ENCODE measurements at places on chromosomes 2 and 18.

DNA sequence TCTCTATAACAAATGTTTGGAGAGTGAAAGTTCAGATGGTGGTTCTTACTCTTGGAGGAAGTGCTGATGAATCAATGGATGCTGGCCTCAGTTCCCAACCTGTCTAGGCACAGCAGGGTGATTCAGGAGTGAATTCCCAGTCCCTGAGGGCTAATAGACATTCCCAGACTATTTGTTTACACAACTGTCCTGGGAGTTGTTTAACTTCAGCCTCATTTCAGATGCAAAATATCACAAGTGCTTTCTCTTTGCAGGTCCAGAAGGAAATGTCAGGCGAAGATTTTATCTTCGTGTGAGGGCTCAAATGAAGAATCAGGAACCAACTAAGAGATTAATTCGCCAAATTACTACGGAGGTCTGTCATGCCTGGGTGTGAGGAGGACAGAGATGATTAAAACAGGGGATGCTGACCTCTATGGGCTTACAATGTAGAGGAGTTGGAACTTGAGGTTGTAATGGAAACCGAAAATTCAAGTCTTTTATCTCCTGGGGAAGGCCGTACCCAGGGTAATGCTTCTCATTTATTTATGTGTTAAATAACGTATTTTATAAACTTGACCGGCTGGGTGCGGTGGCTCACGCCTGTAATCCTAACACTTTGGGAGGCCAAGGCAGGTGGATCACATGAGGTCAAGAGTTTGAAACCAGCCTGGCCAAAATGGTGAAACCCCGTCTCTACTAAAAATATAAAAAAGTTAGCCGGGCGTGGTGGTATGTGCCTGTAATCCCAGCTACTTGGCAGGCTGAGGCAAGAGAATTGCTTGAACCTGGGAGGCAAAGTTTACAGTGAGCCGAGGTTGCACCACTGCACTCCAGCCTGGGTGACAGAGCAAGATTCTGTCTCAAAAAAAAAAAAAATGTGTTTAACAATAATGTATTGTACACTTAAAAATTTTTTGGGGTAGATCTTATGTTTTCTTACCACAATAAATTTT is 38.7 kb upstream of the SLC1A4 start:
- DNase-seq: peak; percentile 41

DNA sequence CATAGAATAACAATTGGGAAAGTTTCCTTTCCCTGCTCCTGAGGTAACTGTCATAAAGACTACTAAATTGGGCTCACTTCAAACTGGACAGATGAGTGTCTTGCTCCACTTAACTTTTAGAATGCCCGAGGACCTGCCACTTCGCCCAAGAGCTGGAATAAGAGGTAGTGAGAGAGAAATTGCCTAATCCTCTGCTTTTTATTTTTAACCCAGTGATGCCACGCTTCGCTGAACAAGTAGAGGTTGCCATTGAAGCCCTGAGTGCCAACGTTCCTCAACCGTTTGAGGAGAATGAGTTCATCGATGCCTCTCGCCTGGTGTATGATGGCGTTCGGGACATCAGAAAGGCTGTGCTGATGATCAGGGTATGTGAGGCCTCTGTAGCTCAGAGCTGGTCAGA is 269.4 kb upstream of the LRRTM1 start:
- DNase-seq: peak; percentile 55

- no peak for DNase-seq
These were observed 1.5 kb upstream of the AAK1 start for GRCh38 chr2:69645031-69645431.

GRCh38 chr18:47075098-47075883 is 39.9 kb upstream of the ELOA2 start:
- peak; percentile 80 for DNase-seq

GRCh38 chr2:128258218-128258617 is 60.5 kb downstream of the HS6ST1 start:
- no peak for DNase-seq

- no peak for DNase-seq
These were observed 2036.5 kb upstream of the CELF4 start for GRCh38 chr18:39602131-39602530.

DNA sequence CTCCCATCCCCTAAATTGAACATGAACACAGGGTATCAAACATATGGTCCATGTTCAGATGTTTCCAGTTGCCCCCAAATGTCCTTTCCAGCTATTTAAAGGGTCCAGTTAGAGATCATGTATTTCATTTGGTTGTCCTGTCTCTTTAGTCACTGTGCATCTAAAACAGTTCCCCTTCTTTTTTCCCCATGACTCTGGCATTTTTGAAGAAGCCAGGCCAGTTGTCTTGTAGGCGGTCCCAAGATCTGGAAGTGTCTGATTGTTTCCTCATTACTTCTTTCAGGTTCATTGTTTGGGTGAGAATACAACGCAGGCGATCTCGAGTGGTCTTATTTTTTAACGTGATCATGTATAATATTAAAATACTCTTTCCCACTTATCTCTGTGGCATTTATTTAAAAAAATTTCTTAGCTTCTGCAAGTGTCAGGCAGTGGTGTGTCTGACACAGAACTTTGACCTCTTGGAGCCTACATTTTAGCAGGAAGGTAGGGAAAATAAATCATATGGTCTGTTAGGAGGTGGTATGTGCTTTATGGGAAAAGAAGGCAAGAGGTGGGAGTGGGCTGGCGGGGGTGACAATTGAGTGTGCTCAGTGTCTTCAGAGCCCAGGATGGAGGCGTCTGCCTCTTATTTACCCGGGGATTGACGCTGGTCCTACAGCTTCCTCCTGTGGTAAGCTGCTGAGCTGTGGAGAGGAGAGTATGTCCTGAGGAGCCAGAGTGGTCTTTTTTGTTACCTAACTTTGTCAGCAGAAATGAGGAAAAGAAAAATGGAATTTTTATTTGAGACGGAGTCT is 8.1 kb downstream of the RAB31 start:
- DNase-seq: no peak

GRCh38 chr2:51013079-51013932 is 18.6 kb downstream of the NRXN1 start:
- DNase-seq: peak; percentile 98

DNA sequence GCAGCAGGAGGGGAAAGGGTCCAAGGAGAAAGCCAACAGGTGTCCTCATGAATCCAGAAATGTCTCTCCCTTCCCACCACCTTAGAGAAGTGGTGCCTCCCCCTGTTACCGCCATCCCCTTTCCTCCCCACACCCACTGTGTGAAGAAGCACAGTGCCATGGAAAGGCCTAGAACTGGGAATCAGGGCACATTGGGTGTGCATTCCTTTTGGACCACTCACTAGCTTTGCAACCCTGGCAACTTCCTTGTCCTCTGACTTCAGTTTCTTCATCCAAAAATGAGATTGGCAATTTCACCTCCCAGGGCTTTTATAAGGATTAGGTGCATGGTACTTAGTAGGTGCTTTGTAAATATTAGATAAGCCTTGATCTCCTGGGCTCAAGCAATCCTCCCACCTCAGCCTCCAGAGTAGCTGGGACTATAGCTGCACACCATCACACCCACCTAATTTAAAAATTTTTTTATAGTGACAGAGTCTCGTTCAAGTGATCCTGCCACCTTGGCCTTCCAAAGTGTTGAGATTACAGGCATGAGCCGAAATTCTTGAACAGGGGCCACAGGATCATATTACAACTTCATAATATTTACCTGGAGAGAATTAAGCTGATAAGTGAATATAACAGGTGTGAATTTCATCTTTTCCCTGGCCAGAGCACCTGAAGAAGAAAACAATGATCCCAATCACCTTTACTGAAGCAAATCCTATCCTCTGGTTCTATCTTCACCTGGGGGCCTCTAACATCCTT is 97.9 kb upstream of the TAF1B start:
- no peak for DNase-seq

- DNase-seq: peak; percentile 2
These were observed 392.9 kb downstream of the ZNF521 start for GRCh38 chr18:24959051-24959476.

GRCh38 chr2:35501076-35501475 is 854.5 kb upstream of the CRIM1 start:
- no peak for DNase-seq

DNA sequence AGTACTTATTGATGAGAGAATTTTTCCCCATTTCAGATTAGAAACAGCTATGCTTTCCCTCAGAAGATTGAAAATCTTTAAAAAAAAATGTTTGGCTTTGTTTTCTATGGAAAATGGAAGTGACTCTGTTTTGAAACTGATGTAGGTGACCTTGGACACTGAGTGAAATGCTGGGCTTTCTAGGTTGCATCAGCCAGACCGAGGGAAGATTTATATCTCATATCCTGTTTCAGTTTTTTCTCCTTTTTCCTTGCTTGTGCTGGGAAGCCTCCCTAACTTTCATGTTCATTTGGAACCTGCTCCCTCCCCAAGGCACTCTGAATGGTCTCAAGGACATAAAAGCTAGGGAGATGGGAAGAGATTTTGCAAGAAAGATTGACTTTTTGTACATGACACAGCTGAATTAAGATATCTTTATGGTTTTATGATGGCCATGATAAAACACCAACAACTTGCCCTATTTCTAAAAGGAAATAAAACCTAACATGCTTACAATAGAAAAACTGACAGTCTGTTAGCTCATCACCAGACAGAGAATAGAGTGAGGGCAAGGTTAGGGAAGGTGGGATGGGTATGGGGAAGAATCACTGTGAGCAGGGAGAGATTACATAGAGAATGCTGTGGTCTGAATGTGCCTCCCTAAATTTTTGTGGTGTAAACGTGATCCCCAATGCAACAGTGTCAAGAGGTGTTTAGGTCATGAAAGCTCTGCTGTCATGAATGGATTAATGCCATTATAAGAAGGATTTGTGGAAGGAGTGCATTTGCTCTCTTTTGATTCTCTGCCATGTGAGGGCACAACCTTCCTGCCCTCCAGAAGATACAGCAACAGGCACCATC is 249.7 kb downstream of the TPGS2 start:
- DNase-seq: no peak

DNA sequence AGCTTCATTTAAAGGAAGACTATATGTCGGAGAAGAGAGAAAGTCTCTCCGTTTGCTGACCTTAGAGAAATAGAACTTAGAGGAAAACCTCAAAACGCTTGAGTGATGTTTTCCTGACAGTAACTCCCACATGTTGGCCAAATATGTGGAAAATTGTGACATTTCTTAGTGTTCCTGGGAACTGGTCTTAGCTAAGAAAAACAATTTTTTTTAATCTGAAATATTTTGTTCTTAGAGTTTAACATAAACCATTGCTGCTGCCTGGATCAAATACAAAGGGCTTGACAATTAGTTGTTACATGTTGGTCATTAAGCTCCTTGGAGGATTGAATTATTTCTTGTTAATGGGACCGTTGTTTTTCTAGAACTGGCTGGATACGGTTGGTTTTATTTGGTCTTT is 16.3 kb downstream of the DYNC2LI1 start:
- DNase-seq: no peak

- DNase-seq: no peak
These were observed 130.3 kb downstream of the ARHGAP28 start for GRCh38 chr18:6859676-6860422.

- DNase-seq: no peak
These were observed 215.3 kb downstream of the SH3RF3 start for GRCh38 chr2:109344270-109344805.

GRCh38 chr2:24969784-24970183 is 2.0 kb downstream of the DNAJC27 start:
- DNase-seq: no peak

- no peak for DNase-seq
These were observed 1.2 kb downstream of the RAB12 start for GRCh38 chr18:8610459-8610851.

GRCh38 chr2:60070736-60071489 is 482.5 kb downstream of the BCL11A start:
- DNase-seq: no peak

GRCh38 chr2:237097911-237098702 is 12.4 kb downstream of the COPS8 start:
- no peak for DNase-seq

DNA sequence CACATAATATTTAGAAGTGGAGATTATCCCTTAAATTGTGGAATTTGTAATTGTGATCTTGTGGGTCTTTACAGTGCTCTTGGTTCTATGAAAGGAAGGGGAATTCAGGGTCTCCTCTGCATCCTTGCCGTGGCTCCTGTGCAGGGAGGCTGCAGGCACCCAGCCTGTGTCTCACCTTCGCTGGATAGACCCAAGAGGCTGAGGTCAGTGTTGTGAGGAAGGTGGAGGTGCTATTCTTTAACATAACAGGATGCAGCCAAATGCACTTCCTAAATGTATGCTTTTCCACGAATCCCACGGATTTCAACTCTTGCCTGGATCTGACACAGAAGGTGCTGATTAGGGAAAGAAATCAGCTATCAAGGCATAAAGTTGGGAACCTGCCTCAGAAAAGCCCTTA is 69.5 kb downstream of the TMEM18 start:
- no peak for DNase-seq

- DNase-seq: no peak
These were observed 2043.3 kb upstream of the PIK3C3 start for GRCh38 chr18:39911716-39912115.

DNA sequence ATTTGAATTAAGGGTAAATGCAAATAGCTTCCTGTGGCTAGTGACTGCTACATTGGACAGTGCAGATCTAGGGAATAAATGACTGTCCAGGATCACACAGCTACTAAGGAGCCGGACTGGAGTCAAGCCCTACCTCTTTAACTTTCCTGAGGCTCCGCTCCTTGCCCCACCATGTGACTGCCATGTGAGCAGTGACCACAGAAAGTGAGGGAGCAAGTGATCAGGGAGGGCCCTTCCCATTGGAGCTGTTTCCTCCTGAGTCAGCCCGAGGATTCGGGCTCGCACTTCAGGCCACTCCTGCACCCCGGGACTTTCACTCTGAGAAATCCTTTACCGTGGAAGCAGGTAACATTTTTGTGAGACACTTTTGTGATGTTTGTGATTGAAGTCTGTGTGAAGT is 198.0 kb downstream of the ANKRD30B start:
- DNase-seq: no peak

GRCh38 chr18:23798824-23799223 is 109.6 kb downstream of the LAMA3 start:
- no peak for DNase-seq

DNA sequence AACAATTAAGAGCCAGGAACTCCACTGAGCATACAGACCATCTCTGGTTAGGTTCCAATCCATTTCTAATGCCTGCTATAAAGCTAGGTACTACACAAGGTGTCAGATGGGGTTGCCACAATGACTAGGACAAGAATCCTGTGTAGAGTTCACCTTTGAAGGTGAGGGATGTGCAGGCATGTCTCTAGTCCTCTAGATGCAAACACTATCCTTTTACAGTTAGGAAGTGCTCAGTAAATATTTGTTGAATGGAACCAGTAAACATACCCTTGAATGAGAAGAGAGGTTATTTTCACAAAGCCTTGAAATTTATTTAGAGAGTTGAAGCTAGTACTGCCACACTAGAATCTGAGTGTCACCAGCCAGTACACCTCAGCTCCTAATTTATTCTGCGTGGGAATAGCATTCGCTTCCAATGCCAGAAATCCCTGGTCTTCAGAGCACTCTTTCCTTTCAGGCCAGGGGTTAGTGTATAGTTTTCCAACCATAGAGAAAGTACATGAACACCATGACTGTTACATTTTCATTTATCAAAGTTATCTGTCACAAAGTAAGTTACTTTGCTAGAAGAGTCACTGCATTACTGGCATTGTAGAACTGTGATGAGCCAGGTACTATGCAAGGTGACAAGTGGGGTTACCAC is 48.3 kb downstream of the STAT1 start:
- no peak for DNase-seq

- no peak for DNase-seq
These were observed 133.8 kb upstream of the KCNH7 start for GRCh38 chr2:162972383-162972782.
